ENCODE measurements at places on chromosomes 4 and X. TPM values are rescaled to one million over a fixed set of nuclear protein-coding genes. Genes with fewer than 3 reads are reported as not detected.

GRCh38 chrX:7351926-7352325, 204.0 kb upstream of the PUDP start:
- H3K4me3 ChIP-seq: no peak overlapping the region
- H3K27me3 ChIP-seq: no peaks in the 10 kb centered on the region
- no peaks in the 10 kb centered on the region for H3K4me1 ChIP-seq
- no peaks in the 10 kb centered on the region for H3K36me3 ChIP-seq
- no peak for DNase-seq
- H3K27ac ChIP-seq: no peak overlapping the region

GRCh38 chr4:89109841-89110540, 1.3 kb upstream of the TIGD2 start:
- H3K36me3 ChIP-seq: no peaks in the 10 kb centered on the region
- peak overlapping the region; percentile 68 for H3K4me3 ChIP-seq
- H3K4me1 ChIP-seq: peaks cover 21% of the 10 kb centered on the region
- peak; percentile 55 for DNase-seq

TLL1 gene
- total RNA-seq: 1.1 TPM

- H3K4me1 ChIP-seq: no peaks in the 10 kb centered on the region
- no peak for DNase-seq
- no peak overlapping the region for H3K27ac ChIP-seq
Measured at GRCh38 chrX:6053141-6053540, 175.5 kb downstream of the NLGN4X start.

LONRF3 gene
- total RNA-seq: 1.4 TPM

DNA sequence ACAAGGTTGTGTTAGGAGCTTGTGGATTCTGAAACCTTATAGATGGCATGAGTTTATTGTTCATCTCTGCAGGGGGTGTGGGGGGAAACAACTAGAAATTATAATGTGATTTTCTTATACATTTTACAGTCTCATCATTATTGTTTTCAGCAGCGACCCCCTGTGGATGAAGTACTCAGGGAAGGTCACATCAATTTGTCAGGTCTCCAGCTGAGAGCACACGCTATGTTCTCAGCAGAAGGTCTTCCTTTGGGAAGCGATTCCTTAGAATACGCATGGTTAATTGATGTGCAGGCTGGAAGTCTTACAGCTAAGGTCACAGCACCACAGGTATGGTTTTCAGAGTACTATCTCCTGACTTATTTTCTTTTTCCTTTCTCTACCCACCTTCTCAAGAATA, 72.2 kb downstream of the BLTP1 start:
- peaks cover 95% of the 10 kb centered on the region for H3K36me3 ChIP-seq
- H3K4me3 ChIP-seq: no peak overlapping the region
- no peaks in the 10 kb centered on the region for H3K4me1 ChIP-seq
- no peak overlapping the region for H3K27ac ChIP-seq

SPANXC gene
- not detected for total RNA-seq

- H3K27ac ChIP-seq: no peak overlapping the region
- H3K36me3 ChIP-seq: no peaks in the 10 kb centered on the region
- H3K4me3 ChIP-seq: no peak overlapping the region
- no peaks in the 10 kb centered on the region for H3K27me3 ChIP-seq
Measured at GRCh38 chr4:167183036-167183435, 51.3 kb downstream of the SPOCK3 start.

UCHL1 gene
- 3.5 TPM for total RNA-seq

- H3K4me3 ChIP-seq: no peak overlapping the region
- H3K27ac ChIP-seq: peak overlapping the region; percentile 69
- H3K36me3 ChIP-seq: no peaks in the 10 kb centered on the region
- no peaks in the 10 kb centered on the region for H3K27me3 ChIP-seq
Measured at GRCh38 chr4:26141911-26142638, 178.7 kb upstream of the RBPJ start.

- no peaks in the 10 kb centered on the region for H3K4me1 ChIP-seq
- H3K27me3 ChIP-seq: no peaks in the 10 kb centered on the region
- H3K36me3 ChIP-seq: no peaks in the 10 kb centered on the region
- no peak overlapping the region for H3K4me3 ChIP-seq
- DNase-seq: no peak
- no peak overlapping the region for H3K27ac ChIP-seq
Measured at GRCh38 chrX:98481636-98482035, 1597.9 kb downstream of the RPA4 start.

NXF3 gene
- 0.74 TPM for total RNA-seq

DNA sequence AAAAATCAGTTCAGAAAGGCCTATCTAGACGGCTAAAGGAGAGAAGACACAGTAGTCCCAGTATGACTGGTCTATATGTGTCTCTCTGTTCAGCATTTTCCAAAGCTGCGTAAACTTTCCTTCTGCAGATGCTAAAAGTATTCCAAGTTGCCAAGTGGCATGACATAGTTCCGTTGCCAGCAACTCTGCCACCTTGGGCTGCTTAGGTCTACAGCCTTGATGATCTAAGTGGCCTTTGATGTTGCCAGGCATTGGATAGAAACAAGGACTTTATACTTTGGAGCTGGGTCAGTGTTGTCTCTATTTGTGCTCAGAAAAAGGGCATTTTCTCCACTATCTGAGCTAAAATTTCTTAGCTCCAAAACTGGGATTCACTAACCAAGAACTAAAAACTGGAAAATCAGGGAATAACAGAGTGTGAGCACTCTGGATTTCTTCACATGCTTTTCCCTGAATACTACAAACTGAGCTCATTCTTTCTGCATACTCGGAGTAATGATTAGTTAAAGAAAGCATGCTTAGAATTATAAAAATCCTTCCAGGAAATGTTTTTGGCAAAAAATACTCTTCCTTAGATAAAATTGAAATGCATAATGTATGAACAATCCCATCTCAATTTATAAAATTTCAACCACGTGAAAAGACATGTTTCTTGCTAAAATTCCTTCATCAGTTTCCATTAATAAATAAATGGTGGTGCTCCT, 191.4 kb downstream of the ADAMTS3 start:
- no peaks in the 10 kb centered on the region for H3K36me3 ChIP-seq
- no peaks in the 10 kb centered on the region for H3K27me3 ChIP-seq
- no peak overlapping the region for H3K4me3 ChIP-seq
- DNase-seq: no peak

- H3K4me1 ChIP-seq: no peaks in the 10 kb centered on the region
- DNase-seq: no peak
- no peak overlapping the region for H3K4me3 ChIP-seq
- H3K27me3 ChIP-seq: no peaks in the 10 kb centered on the region
- H3K27ac ChIP-seq: no peak overlapping the region
- no peaks in the 10 kb centered on the region for H3K36me3 ChIP-seq
Measured at GRCh38 chrX:18360867-18361266, 6.4 kb upstream of the SCML2 start.

DNA sequence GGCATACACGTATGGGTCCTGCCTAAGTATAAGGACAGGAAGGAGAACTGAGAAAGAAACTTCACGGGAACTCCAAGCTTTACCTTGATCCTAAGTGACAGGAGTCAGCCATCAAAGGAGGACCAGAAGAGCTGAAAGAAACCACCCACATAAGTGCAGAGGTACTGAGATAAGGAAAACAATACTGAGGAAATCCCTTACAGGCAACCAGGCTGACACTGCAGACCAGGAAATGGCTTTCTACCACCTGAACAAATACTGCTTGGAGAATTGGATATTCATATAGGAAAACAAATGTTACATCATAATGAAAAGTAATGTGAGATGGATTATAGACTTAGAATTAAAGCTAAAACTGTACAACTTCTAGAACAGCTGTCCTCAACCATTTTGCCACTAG, 127.0 kb downstream of the IL15 start:
- H3K27me3 ChIP-seq: no peaks in the 10 kb centered on the region
- H3K27ac ChIP-seq: no peak overlapping the region
- H3K4me3 ChIP-seq: no peak overlapping the region

GRCh38 chr4:5980436-5981155, 37.6 kb downstream of the C4orf50 start:
- no peak overlapping the region for H3K27ac ChIP-seq
- H3K4me1 ChIP-seq: no peaks in the 10 kb centered on the region
- no peak overlapping the region for H3K4me3 ChIP-seq
- H3K36me3 ChIP-seq: no peaks in the 10 kb centered on the region
- no peak for DNase-seq

WAS gene
- 99.8 TPM for total RNA-seq

- peak within 1 kb of the TSS; percentile 28 for H3K4me3 ChIP-seq
- no peaks in the 10 kb centered on the region for H3K4me1 ChIP-seq
- no peak for DNase-seq
Measured at GRCh38 chr4:110475881-110476818, at the start of gene ENPEP. Gene ENPEP (plus strand): TSS chr4:110476155. CDS start chr4:110476415, 260 bp downstream.

MAP3K15 gene
- 9.4 TPM for total RNA-seq

- no peak overlapping the region for H3K4me3 ChIP-seq
- no peaks in the 10 kb centered on the region for H3K4me1 ChIP-seq
- H3K27me3 ChIP-seq: no peaks in the 10 kb centered on the region
- DNase-seq: no peak
- no peak overlapping the region for H3K27ac ChIP-seq
Measured at GRCh38 chrX:47475476-47475875, 7.5 kb downstream of the ZNF41 start.

DNA sequence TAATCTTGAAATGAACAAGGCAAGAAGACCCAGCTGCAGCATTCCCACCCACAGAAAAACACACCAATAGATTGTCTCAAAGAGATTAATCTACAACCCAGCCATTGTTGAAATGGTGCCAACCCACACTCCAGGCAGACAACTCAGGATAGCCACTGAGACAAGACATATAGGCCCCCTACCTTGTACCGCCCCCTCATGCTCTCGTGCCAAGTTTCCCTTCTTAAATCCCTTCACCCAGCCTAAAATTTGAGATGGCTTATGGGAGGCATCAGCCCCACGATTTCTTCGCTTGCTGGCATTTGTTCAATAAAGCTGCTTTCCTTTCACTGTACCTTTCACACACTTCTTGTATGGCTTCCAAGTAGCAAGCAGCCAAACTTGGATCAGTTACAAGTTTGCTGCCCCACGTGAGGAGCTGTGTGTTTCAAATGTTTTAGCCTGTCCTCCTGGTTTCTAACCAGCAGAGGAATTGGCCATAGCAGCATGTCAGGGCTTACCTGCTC, 1754.1 kb downstream of the C4orf33 start:
- no peaks in the 10 kb centered on the region for H3K27me3 ChIP-seq
- no peak overlapping the region for H3K4me3 ChIP-seq
- no peaks in the 10 kb centered on the region for H3K4me1 ChIP-seq
- DNase-seq: no peak
- H3K36me3 ChIP-seq: no peaks in the 10 kb centered on the region
- H3K27ac ChIP-seq: no peak overlapping the region

KIT gene
- 4.9 TPM for total RNA-seq

KLB gene
- not detected for total RNA-seq

DNA sequence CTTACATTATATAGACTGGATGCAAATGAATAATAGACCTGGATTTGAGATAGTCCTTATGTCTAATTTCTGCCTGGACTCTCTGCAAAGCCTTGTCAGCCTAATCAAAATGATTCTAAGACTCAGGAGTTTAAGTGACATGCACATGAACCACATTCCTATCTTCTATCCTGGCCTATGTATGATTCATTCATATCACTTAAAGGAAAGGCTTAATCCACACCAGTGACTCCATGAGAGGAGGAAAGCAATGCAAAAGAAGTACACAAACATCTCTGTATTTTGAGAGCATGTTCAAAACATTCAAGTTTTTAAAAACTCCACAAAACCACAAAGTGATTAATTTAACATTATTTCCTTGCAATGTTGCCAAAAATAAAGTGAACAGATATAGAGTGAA, 14.6 kb downstream of the AMOT start:
- H3K4me3 ChIP-seq: no peak overlapping the region
- no peaks in the 10 kb centered on the region for H3K36me3 ChIP-seq
- no peaks in the 10 kb centered on the region for H3K4me1 ChIP-seq
- no peak for DNase-seq

DNA sequence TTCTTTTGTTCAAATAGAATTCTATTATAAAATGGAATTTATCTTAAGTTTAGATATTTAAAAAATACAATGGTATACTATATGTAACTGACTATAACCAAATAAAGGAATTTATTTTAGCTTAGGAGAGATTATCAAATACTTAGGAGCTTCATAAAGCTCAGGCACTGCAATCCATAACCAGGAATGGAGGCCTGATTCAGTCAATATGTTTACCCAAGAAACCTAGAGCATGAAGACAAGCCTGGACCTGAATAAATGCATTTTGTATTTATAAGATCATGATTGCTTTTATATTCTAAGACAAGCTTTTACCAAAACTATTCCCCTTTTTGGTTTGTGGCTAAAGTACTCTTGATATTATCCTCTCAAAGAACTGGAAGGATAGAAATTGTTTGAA, 742.6 kb downstream of the FAT4 start:
- no peak overlapping the region for H3K27ac ChIP-seq
- no peak overlapping the region for H3K4me3 ChIP-seq
- no peaks in the 10 kb centered on the region for H3K27me3 ChIP-seq
- no peaks in the 10 kb centered on the region for H3K4me1 ChIP-seq

DNA sequence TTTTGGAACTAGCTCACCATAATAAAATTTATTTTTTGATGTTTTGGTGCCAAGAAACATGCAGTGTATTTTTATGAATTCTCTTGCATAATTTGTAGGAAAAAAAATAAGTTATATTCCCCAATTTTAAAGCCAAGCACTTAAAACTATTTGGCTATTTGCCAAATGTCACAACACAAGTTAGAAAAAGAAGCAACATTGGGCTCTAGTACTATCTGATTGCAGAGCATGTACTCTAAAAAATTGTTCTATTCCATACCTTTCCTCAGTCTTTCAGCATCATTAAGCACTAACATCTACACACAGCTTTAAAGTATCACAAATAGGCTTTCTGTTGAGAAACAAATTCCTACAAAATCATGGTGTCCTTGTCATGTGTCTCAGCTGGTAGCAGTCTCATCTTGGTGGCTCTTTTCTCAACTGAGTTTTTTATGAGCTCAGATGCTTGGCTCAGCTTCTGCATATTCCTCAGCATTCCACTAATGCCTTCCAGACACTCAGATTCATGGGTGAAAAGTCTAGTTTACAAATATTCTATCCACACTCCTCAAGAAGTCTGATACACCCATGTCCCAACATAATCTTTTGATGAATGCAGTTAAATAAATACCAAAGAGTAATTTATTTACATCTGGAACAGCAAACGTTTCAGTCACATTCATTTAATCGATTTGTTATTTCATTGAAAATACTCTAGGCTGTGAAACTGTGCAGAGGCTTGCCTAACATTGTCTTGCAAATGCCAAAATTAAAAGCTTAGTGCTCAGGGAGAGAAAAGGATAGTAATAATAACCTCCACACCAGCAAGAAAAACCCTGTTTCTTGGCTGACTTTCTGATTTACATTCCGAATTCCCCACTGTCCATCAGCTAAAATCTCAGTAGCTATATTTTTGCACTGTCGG, 2209.9 kb downstream of the PCDH7 start:
- no peak overlapping the region for H3K27ac ChIP-seq
- no peaks in the 10 kb centered on the region for H3K4me1 ChIP-seq
- H3K4me3 ChIP-seq: no peak overlapping the region
- H3K27me3 ChIP-seq: no peaks in the 10 kb centered on the region

- no peak overlapping the region for H3K4me3 ChIP-seq
- H3K27me3 ChIP-seq: no peaks in the 10 kb centered on the region
- H3K4me1 ChIP-seq: peaks cover under 1% of the 10 kb centered on the region
- H3K27ac ChIP-seq: no peak overlapping the region
- DNase-seq: no peak
- H3K36me3 ChIP-seq: no peaks in the 10 kb centered on the region
Measured at GRCh38 chr4:88527787-88528186, 4.2 kb upstream of the PYURF start.

GRCh38 chr4:78296261-78296660, 239.1 kb downstream of the FRAS1 start:
- no peak overlapping the region for H3K4me3 ChIP-seq
- H3K4me1 ChIP-seq: no peaks in the 10 kb centered on the region
- no peaks in the 10 kb centered on the region for H3K27me3 ChIP-seq
- no peak for DNase-seq
- H3K27ac ChIP-seq: no peak overlapping the region
- no peaks in the 10 kb centered on the region for H3K36me3 ChIP-seq

CT45A3 gene
- total RNA-seq: not detected

ODAPH gene
- not detected for total RNA-seq
